Osteoblast (primary cell): ENCODE measurements at places on chromosomes 6 and 20. TPM values are rescaled to one million over a fixed set of nuclear protein-coding genes. Genes with fewer than 3 reads are reported as not detected.

Gene TDRD6
- total RNA-seq = 0.36 and 0.59 TPM in 2 replicates

GRCh38 chr20:10318291-10319024 is 99.8 kb downstream of the SNAP25 start:
- no peaks in the 10 kb centered on the region for H3K27me3 ChIP-seq
- no peak for DNase-seq
- no peak overlapping the region for H3K27ac ChIP-seq
- peaks cover 42% of the 10 kb centered on the region for H3K4me1 ChIP-seq
- no peaks in the 10 kb centered on the region for H3K36me3 ChIP-seq
- H3K4me3 ChIP-seq = no peak overlapping the region

Gene DEFB124
- not detected in 2 replicates for total RNA-seq

- no peaks in the 10 kb centered on the region for H3K27me3 ChIP-seq
- H3K36me3 ChIP-seq = no peaks in the 10 kb centered on the region
- no peaks in the 10 kb centered on the region for H3K4me1 ChIP-seq
Measured at GRCh38 chr6:168232989-168233874, 86.3 kb downstream of the DACT2 start.

Gene PAK5
- total RNA-seq = not detected in 2 replicates

Gene PTPRT
- not detected in 2 replicates for total RNA-seq

GRCh38 chr6:84074988-84075781 is 41.6 kb downstream of the MRAP2 start:
- no peaks in the 10 kb centered on the region for H3K27me3 ChIP-seq
- no peak overlapping the region for H3K27ac ChIP-seq
- DNase-seq = no peak
- no peak overlapping the region for H3K4me3 ChIP-seq

- no peak for DNase-seq
- H3K4me1 ChIP-seq = no peaks in the 10 kb centered on the region
- no peaks in the 10 kb centered on the region for H3K36me3 ChIP-seq
Measured at GRCh38 chr6:94733066-94733465, 844.3 kb upstream of the MANEA start.

- peaks cover 35% of the 10 kb centered on the region for H3K4me1 ChIP-seq
- H3K4me3 ChIP-seq = no peak overlapping the region
- DNase-seq = peak; percentile 32
- H3K27me3 ChIP-seq = no peaks in the 10 kb centered on the region
- peak overlapping the region; percentile 40 for H3K27ac ChIP-seq
Measured at GRCh38 chr6:154484942-154485341, 25.5 kb downstream of the CNKSR3 start.

Gene SUMO4
- 3.5 and 3.6 TPM in 2 replicates for total RNA-seq

- H3K27me3 ChIP-seq = no peaks in the 10 kb centered on the region
- no peaks in the 10 kb centered on the region for H3K36me3 ChIP-seq
- DNase-seq = no peak
- H3K4me3 ChIP-seq = no peak overlapping the region
- no peak overlapping the region for H3K27ac ChIP-seq
Measured at GRCh38 chr20:23967616-23967979, 21.0 kb downstream of the GGTLC1 start.

- no peaks in the 10 kb centered on the region for H3K36me3 ChIP-seq
- H3K4me3 ChIP-seq = no peak overlapping the region
- H3K4me1 ChIP-seq = no peaks in the 10 kb centered on the region
Measured at GRCh38 chr6:12866422-12867029, 150.0 kb downstream of the PHACTR1 start.

Gene FAM83D
- total RNA-seq = 1.8 and 2.2 TPM in 2 replicates

Gene MCHR2
- not detected in 2 replicates for total RNA-seq

- H3K4me3 ChIP-seq = peak overlapping the region; percentile 74
- H3K27me3 ChIP-seq = no peaks in the 10 kb centered on the region
- H3K4me1 ChIP-seq = peaks cover 23% of the 10 kb centered on the region
- H3K27ac ChIP-seq = no peak overlapping the region
Measured at GRCh38 chr6:3850451-3851203, 1.5 kb downstream of the FAM50B start.

- H3K4me1 ChIP-seq = no peaks in the 10 kb centered on the region
- H3K36me3 ChIP-seq = no peaks in the 10 kb centered on the region
- H3K4me3 ChIP-seq = no peak overlapping the region
- no peaks in the 10 kb centered on the region for H3K27me3 ChIP-seq
- no peak for DNase-seq
Measured at GRCh38 chr20:32597714-32598113, 12.6 kb upstream of the NOL4L start.

Gene SYTL3
- 1.5 and 2.2 TPM in 2 replicates for total RNA-seq

DNA sequence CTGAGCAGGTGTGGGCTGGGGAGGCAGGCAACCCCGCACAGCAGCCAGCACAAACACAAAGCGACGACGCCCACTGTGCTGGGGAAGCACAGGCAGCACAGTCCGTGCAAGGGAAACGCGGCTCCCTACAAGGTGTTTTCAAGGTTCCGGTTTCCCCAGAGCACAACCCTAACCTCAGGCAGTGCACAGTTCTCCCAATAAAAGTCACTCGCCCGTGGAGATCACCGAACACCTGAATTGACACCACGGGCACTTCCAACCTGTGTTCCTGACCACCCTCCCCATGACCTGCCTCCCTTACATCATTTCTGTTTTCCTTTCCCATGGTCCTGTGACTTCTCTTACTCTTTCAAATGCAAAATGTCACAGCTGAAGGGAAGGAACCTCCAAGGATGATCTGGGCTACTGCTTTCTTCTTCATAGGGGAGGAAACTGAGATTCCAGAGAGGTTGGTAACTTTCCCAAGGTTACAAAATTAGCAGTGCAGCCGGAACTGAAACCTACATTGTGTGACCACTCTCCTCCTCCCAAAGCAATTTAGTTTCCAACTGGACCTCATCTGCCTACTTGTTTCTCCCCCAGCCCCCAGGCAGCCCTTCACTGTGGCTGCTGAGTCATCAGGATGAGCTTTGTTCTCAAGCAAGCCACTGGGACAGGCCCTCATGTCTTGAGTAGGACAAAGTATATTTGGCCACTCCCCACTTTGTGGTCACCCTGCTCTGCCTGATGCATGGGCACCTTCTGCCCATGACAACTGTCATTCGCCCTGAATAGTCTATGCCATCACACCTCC is 125.3 kb downstream of the ATXN1 start:
- peak overlapping the region; percentile 17 for H3K27ac ChIP-seq
- no peaks in the 10 kb centered on the region for H3K36me3 ChIP-seq
- H3K4me1 ChIP-seq = peaks cover 30% of the 10 kb centered on the region
- DNase-seq = no peak

Gene SAMHD1
- total RNA-seq = 30.4 and 32.6 TPM in 2 replicates

DNA sequence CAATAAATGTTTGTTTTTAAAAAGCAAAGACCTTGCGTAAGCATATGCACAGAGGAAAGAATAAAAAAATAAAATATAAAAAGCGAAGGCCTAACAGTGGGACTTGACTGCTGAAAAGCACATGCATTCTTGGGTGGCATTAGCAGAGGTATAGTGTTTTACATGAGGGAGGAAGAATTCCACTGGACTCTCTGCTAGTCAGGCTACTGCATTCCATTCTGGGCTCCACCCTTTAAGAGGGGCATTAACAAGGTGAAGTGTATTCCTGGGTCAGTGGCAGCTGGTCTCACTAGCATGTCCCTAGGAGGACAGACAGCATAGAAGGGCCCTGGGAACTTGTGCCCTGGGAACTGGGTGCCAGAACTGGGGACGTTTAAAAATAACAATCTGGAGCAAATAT is 134.1 kb downstream of the SOBP start:
- H3K4me1 ChIP-seq = peaks cover 5% of the 10 kb centered on the region
- DNase-seq = no peak
- H3K4me3 ChIP-seq = no peak overlapping the region

DNA sequence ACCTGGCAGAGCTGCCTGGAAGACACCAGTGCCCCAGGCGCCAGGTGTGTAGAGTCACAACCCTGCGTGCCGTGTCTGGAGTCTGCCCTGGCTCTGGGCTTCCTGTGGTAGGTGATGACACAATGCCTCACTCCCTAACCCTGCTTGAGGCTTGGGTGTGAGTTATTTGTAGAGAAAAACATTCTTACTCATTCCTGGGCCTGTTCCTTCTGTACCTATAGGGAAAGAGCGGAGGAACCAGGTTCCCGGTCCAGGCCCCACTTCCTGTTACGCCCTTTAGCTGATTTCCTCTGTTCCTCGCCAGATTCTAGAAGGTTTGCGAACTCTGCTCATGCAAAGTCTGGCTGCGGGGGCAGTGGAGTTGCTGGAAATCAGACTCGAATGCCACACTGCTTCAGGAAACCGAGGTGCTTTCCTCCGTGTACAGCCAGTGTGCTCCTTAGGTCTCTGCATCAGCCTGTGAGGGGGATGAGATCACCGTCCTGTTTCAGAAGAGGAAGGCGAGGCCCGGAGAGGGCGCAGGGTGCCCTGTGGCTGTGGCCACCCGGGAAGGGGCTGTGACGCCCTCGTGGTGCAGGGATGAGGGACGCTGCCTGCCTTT is 67.1 kb upstream of the DUSP22 start:
- peaks cover 14% of the 10 kb centered on the region for H3K27me3 ChIP-seq
- H3K4me1 ChIP-seq = peaks cover 28% of the 10 kb centered on the region
- no peaks in the 10 kb centered on the region for H3K36me3 ChIP-seq
- H3K27ac ChIP-seq = no peak overlapping the region
- DNase-seq = peak; percentile 35
